Fibroblast of the conjunctiva (primary cell): ENCODE measurements at places on chromosomes 3 and 15.

- no peak for DNase-seq
Observed at GRCh38 chr3:186932281-186933181, 2.2 kb downstream of the ST6GAL1 start.

- DNase-seq, result no peak
Observed at GRCh38 chr3:108103886-108104797, 13.3 kb upstream of the CD47 start.

GRCh38 chr3:188594139-188594538 lies 440.2 kb downstream of the LPP start:
- peak; percentile 81 for DNase-seq

GRCh38 chr15:88985547-88986393 lies 72.6 kb upstream of the MFGE8 start:
- no peak for DNase-seq

DNA sequence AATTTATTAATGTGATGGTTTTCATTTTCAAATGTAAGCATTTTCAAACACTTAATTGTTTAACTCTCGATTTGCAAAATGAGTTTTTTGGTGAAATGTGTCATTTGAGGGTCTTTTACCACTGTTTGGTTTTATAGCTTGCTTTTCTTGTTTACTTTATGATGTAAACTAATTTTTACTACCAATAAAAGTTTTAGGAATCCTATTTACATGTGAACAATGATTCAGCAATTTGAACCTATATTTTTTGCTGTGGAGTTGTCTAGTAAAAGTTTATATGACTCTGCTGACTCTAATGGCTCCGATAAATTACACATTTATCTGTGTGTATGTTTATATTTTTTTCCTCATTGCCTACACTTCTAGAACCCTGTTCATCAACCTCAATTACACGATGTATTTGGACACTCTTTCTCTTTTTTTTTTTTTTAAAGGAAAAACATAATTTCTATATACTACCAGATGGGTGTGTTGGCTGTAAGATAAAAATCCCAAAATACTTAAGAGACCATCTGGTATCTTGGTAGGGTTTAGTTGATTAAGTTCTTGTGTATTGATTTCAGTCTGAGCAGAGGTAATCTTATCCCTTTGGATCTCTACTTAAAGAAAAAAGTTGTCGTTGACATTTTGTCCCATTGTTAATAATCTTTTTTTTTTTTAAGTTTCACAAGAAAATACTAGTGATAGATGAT lies 89.5 kb downstream of the PTPRG start:
- DNase-seq, result no peak

DNA sequence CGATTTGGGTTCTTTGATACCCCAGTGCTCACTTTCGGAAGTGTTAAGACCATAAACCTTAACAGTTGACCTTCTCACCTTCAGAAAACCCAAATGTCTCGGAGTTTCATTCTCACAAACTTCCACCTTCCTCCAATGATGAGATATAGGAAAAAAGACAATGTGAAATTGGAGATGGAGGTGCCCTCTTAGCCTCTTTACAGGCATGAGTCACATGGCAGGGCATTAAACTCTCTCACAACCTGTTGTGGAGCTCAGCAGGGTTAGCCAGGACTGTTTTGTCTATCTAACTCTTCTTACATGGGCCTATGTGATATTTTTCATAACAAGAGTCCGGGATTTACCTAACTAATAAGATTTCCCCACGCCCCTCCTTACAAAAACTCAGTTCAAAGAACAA lies 10.7 kb downstream of the AGTR1 start:
- no peak for DNase-seq

- peak; percentile 73 for DNase-seq
Observed at GRCh38 chr3:24139463-24140412, 194.7 kb downstream of the NR1D2 start.

DNA sequence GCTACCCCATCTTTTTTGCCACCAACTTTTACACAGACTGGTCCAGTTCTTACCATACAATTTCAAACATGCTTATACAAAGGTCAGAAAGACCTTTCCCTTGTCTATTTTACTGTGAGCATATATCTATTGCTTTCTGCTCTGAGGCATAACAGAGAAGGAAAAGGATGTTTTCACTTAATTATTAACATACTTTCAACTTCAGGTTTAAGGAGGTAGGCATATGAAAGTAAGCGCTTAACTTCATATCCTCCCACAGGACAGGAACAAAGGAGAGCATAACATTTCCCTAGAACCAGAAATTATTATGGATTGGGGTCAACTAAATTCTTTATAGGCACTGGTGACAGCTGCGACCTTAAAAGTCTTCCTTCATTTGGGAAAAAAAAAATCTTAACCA lies 1.1 kb downstream of the MYEF2 start:
- no peak for DNase-seq
